ENCODE measurements at places on chromosomes 12 and 14. TPM values are rescaled to one million over a fixed set of nuclear protein-coding genes. Genes with fewer than 3 reads are reported as not detected.

ESPL1 gene
- 62.1 TPM for total RNA-seq

FZD10 gene
- not detected for total RNA-seq

NCAPD2 gene
- 195 TPM for total RNA-seq

ERP27 gene
- 2.3 TPM for total RNA-seq

PLEKHD1 gene
- not detected for total RNA-seq

ACVRL1 gene
- not detected for total RNA-seq

DNA sequence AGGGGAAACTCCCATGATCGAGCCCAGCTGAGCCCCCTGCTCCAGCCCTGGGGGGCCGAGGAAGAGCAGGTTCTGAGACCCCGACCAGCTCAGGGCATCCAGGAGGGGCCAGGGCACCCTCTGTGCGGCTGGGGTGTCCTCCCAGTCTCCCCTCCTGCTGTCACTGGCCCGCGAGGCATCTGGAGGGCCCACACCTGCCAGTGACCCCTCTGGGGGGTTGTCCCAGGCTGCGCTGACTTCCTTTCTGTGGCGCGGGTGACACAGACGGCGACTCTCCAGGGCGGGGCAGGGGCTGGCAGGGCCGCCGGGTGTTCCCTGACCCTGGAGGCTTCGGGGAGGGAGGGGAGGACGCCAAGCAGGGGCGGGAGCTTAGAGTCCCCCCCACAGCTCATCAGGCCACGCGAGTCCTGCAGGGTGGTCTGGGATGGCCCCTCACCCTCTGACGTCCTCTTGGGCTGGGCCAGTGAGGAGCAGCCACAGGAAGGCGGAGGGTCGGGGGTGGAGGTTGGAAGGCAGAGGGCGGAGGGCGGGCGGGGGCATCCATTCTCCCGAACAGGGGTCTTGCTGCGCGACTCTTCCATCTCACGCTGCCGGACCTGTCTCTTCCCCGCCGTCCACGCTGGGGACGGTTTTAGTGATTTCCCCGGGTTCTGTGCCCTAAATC, 38.6 kb upstream of the FBRSL1 start:
- H3K27ac ChIP-seq, result no peak overlapping the region
- H3K4me3 ChIP-seq, result no peak overlapping the region
- peaks cover 27% of the 10 kb centered on the region for H3K4me1 ChIP-seq
- no peaks in the 10 kb centered on the region for H3K27me3 ChIP-seq
- DNase-seq, result peak; percentile 43

GRCh38 chr12:95439461-95440230, 34.3 kb upstream of the METAP2 start:
- no peaks in the 10 kb centered on the region for H3K36me3 ChIP-seq
- peaks cover 2% of the 10 kb centered on the region for H3K27me3 ChIP-seq
- no peak overlapping the region for H3K27ac ChIP-seq
- H3K4me3 ChIP-seq, result no peak overlapping the region

DNA sequence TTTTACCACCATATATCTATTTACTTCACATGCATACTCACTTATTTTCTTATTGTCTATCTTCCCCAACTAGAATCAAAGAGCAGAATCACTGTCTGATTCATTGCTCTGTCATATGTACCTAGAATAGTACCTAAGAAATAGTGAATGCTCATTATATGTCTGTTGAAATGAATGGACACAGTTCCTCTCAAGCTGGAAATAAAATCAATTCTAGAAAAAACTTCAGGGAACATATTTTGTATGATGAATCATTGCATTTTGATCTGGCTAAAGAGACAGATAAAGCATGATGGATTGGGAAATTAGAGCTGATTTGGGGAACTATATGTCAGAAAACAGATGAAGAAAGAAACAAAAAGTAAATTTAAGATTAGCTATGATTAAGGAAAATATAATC, 623.3 kb downstream of the C12orf50 start:
- no peaks in the 10 kb centered on the region for H3K27me3 ChIP-seq
- H3K4me3 ChIP-seq, result no peak overlapping the region
- H3K36me3 ChIP-seq, result no peaks in the 10 kb centered on the region
- no peak overlapping the region for H3K27ac ChIP-seq
- H3K4me1 ChIP-seq, result no peaks in the 10 kb centered on the region

DNA sequence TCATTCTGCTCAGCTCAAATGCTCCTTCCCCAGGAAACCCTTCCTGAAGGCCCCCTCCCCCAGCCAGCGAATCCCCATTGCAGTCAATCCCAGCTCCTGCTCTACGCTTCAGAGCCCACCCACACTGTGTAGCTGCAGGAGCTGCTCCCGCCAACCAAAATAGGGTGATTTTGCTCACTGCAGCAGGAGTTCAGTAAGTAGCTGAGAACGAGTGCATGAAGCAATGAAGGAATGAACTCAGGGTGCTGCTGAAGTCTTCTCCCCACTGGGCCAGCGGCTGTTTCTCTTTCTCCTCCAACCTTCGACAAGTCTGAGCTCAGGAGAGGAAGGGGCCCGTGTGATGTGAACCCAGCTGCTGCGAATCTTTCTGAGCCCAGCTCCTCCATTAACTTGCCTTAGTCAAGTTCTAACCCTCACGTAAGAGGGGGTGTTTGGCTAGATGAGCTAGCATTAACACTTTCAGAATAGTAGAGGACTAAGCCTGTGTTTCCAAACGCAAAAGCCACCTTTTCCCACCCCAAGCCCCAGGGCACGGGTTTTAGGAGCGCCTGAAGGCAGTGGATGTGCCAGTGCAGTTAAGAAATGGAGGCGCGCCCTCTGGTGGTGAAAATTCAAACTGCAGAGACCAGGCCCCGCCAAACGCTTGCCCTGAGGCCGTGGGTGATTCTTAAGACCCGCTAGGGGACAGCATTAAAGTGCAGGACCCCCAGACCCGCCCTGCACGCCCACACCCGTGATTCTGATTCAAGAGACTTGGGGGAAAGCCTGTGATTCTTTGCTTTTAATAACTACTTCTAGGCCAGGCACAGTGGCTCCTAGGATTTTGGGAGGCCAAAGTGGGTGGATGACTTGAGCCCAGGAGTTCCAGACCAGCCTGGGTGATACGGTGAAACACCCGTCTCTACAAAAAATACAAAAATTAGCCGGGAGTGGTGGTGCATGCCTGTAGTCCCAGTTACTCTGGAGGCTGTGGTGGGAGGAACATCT, 11.9 kb upstream of the SERPINA4 start:
- H3K4me1 ChIP-seq, result no peaks in the 10 kb centered on the region
- DNase-seq, result peak; percentile 71
- no peak overlapping the region for H3K4me3 ChIP-seq
- H3K27ac ChIP-seq, result no peak overlapping the region

- no peak overlapping the region for H3K4me3 ChIP-seq
- peaks cover 12% of the 10 kb centered on the region for H3K27me3 ChIP-seq
- H3K36me3 ChIP-seq, result no peaks in the 10 kb centered on the region
- no peak for DNase-seq
- no peak overlapping the region for H3K27ac ChIP-seq
- H3K4me1 ChIP-seq, result no peaks in the 10 kb centered on the region
These were observed 20.1 kb upstream of the PAWR start for GRCh38 chr12:79710707-79711483.

GRCh38 chr12:20421421-20421820, 53.1 kb downstream of the PDE3A start:
- no peaks in the 10 kb centered on the region for H3K27me3 ChIP-seq
- peaks cover 3% of the 10 kb centered on the region for H3K4me1 ChIP-seq

DNA sequence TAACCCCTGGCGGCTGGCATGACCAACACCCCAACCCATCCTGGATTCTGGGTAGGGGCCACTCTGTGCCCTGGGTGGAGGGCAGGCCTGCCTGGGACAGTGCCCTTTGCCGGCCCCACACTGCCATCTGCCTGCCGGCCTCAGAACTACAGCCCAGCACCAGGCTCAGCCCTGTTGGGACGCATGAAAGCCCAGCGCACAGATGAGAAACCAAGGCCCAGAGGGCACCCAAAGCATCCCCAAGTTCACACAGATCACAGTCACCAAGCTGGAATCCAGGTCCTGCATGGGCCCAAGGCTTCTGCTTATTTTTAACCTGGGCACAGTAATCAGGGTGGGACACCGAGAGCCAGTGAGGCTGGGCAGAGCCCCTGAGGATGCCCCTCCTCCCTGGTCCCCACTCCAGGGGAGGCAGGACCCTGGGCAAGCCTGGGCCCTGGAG, 26.2 kb downstream of the RFLNA start:
- no peak overlapping the region for H3K27ac ChIP-seq
- H3K4me1 ChIP-seq, result no peaks in the 10 kb centered on the region
- H3K4me3 ChIP-seq, result no peak overlapping the region
- no peaks in the 10 kb centered on the region for H3K27me3 ChIP-seq
- H3K36me3 ChIP-seq, result peaks cover 22% of the 10 kb centered on the region

DNA sequence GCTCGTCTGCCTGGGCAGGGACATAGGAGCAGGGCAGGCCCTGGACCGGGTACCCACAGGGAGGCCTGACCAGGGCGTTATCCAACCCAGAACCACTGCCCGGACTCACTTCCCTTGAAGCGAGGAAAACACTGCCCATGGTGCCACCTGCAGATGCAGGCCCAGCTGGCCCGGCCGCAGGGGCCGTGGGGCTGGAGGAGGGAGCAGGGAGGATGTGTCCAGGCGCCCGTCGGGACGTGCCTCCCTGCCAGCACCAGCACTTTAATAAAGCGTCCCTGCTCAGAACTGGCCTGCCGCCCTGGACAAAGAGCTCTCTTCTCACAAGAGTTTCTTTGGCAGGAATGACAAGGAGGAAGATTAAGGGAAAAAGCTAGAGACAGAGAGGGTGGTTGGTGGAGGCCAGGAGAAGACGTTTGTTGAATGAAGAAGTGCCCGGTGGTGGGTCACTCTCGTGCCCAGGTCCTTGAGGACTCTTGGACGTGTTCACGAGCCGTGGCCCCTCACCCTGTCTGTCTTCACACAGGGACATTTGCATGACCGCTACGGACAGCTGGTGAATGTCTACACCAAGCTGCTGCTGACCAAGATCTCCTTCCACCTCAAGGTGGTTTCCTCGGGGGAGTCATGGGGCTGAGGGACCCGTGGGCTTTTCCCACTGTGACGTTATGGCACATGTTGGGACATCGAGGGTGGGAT, 14.2 kb downstream of the HIP1R start:
- DNase-seq, result no peak
- no peak overlapping the region for H3K27ac ChIP-seq
- no peaks in the 10 kb centered on the region for H3K27me3 ChIP-seq
- H3K36me3 ChIP-seq, result no peaks in the 10 kb centered on the region

DNA sequence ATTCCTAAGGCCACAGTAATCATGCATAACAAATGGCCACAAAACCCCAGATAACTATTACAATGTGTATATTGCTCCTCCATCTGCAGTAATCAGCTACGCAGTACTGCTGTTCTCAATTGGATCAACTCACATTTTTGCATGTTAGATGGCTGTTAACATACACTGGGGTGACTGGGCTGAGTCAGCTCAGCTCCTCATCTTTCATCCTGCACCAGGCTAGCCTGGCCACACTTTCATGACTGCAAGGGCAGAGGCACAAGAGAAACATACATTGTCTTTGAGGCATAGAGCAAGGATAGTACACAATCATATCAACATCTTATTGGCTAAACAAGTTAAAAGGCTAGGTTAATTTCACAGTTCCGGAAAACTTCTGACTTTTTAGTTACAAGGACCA, 306.6 kb downstream of the SLC6A15 start:
- no peaks in the 10 kb centered on the region for H3K4me1 ChIP-seq
- no peak overlapping the region for H3K27ac ChIP-seq

GRCh38 chr12:121279071-121279375, 17.5 kb downstream of the CAMKK2 start:
- no peaks in the 10 kb centered on the region for H3K27me3 ChIP-seq
- H3K36me3 ChIP-seq, result peaks cover 19% of the 10 kb centered on the region
- H3K4me1 ChIP-seq, result peaks cover 8% of the 10 kb centered on the region
- H3K27ac ChIP-seq, result no peak overlapping the region
- H3K4me3 ChIP-seq, result no peak overlapping the region
- no peak for DNase-seq

GRCh38 chr14:74488786-74489397, 4.2 kb downstream of the NPC2 start:
- H3K4me3 ChIP-seq, result no peak overlapping the region
- H3K4me1 ChIP-seq, result peaks cover 8% of the 10 kb centered on the region
- no peaks in the 10 kb centered on the region for H3K36me3 ChIP-seq
- H3K27ac ChIP-seq, result no peak overlapping the region

DNA sequence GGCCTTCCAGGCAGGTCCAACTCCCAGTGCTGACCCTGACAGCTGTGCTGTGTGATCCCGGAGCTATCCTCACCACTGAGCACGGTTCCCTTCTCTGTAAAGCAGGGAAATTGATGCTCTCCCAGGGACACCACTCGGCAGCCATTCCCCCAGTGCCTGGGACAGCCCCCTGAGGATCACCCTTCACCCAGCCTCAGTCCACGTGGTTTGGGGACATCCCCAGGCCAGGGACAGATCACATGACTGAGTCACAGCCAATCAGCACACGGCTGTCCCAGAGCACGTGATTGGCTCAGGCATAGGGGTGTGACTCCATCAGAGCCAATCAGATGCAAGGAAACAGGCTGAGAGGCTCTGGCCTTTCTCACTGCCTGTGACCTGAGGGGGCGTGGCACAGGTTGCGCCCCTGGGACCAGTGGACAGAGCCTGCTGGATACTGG, 68.8 kb upstream of the SFSWAP start:
- DNase-seq, result peak; percentile 42
- H3K27me3 ChIP-seq, result peaks cover 7% of the 10 kb centered on the region

DNA sequence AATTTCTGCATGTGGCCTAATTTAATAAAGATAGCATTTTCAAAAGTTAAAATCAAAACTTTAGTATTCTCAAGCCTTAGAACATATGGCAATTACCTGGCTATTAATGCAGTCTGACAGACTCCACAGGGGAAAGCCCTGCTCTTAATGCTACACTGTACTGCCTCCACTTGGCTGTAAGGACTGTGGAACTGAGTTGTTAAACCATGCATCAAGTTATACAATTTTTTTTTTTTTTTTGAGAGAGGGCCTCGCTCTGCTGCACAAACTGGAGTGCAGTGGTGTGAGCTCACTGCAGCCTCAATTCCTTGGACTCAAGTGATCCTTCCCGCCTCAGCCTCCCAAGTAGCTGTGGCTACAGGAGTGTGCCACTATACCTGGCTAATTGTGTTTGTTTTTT, 19.0 kb upstream of the NDUFA12 start:
- H3K4me3 ChIP-seq, result no peak overlapping the region
- H3K36me3 ChIP-seq, result peaks cover 9% of the 10 kb centered on the region
- no peaks in the 10 kb centered on the region for H3K27me3 ChIP-seq

- H3K27ac ChIP-seq, result no peak overlapping the region
- no peak overlapping the region for H3K4me3 ChIP-seq
- H3K36me3 ChIP-seq, result no peaks in the 10 kb centered on the region
- H3K27me3 ChIP-seq, result peaks cover 11% of the 10 kb centered on the region
These were observed 50.1 kb upstream of the KCNA1 start for GRCh38 chr12:4859478-4860210.

DNA sequence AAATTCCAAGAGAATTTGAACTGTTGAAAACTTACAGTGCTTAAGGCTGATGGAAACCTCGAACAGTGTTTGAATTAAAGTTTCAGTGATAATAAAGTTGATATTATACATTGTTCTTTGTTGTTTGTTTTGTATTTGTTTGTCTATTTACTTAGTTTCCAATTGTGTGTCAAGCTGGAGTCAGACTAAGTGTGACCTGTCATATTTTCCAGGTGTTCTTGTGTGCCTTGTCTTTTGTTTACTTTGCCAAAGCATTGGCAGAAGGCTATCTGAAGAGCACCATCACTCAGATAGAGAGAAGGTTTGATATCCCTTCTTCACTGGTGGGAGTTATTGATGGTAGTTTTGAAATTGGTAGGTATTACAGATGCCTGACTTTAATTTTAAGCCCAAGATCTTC, 6.0 kb downstream of the SLCO1C1 start:
- H3K36me3 ChIP-seq, result no peaks in the 10 kb centered on the region
- no peak for DNase-seq
- no peaks in the 10 kb centered on the region for H3K27me3 ChIP-seq
- no peak overlapping the region for H3K27ac ChIP-seq
- H3K4me3 ChIP-seq, result no peak overlapping the region
